Stimulated activated CD4-positive, alpha-beta T cell treated with anti-CD3 and anti-CD28 coated beads, Interleukin-1b, Interleukin-23, amount 100 ng/mL, for 1 hour (primary cell): ENCODE measurements at places on chromosomes 5 and 9.

- DNase-seq, result no peak
Measured at GRCh38 chr5:134735243-134735642, 3.1 kb upstream of the CAMLG start.

GRCh38 chr5:154196955-154197652, 6.6 kb downstream of the GALNT10 start:
- no peak for DNase-seq

DNA sequence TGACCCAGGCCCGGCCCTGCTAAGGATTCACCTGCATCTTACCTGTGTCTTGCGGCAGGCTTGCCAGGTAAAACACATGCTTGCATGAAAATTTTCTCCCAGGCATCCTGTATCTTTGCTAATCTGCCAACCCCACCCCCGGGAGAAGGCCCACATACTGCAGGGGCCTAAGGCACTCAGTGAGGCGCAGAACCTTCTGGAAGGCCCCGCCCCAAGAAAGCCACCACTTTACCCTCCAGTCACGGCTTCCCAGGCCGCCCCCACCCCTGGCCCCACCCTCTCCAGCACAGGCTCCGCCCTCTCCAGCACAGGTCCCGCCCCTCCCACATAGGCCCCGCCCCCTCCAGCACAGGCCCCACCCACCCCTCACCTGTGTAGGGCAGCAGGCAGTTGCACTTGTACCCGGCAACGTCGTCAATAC, 29.8 kb upstream of the SEC16A start:
- DNase-seq, result no peak

DNA sequence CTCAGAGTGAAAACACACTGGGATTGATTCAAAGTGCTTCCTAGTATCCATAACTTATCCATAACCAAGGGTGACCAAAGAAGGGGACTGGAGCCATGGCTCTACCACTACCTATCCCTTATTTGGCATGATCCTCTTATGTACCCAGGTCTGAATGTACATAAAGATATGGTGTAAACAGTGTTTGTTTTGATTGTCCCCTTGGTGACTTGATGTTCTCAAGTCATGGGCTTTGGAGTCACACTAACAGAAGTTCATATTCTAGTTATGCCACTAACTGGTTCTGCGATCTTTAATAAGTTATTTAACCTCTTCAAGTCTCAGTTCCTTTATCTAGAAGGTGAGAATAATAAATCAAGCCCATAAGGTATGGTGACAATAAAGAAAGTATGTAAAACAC, 283.4 kb upstream of the PTGER4 start:
- no peak for DNase-seq

GRCh38 chr9:101594796-101595195, at the start of gene PPP3R2:
Gene PPP3R2 (minus strand): TSS chr9:101594969. CDS start chr9:101594921, 48 bp downstream.
- no peak for DNase-seq

GRCh38 chr5:33338336-33339110, 102.2 kb upstream of the TARS1 start:
- no peak for DNase-seq

DNA sequence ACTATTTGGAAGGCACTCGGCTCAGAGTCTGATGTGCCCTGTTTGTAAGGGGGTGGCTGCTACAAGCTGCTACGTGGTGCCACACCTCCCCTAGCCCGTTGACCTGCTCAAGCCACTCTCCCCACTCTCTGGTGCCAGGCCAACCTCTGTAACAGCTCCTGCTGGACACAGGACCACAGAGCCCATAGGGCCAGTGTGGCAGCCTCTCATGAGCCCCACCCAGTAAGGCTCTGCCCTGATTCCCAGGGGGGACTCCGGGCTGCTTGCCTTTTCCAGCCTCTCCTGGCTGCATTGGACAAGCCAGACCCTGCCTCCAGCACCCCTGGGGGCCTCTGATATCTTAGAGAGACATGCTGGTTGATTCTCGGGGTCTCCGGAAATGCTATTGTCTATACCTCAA, 53.3 kb upstream of the ANGPTL2 start:
- no peak for DNase-seq

DNA sequence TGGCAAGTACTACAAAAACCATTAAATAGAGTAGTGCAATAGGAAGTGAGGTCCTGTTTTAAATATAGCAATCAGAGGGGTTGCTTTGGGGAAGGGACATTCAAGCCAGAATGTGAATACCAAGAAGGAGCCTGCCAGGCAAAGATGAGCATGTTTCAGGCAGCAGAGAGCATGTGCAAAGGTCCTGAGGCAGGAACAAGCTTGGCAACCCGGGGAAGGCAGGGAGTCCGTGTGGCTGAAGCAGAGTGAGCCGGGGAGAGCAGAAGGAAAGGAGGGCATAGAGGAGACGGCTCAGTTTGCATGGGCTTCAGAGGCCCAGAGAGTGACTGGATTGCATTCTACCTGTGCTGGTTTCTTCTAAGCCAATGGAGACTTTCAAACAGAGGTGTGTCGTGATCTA, 22.7 kb upstream of the CPLX2 start:
- no peak for DNase-seq

GRCh38 chr5:108945094-108945493, 197.4 kb downstream of the FER start:
- DNase-seq, result no peak

DNA sequence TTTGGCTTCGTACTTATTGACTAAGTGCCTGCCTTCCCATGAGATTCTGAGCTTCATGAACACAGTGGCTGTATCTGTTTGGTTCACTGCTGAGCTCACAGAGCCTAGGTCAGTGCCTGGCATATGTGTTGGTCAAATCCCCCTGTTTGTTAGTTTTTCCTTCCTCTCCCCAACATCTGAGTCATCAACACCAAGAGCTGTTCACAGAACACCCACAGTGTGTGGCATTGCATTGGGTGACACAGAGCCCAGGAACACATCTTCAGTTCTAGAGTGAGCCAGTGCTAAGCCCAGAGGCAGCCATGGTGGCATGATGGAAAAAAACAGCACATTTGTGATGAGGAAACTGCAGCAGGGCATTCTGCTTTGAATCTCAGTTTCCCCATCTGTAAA, 294.6 kb downstream of the SEC61B start:
- DNase-seq, result no peak

GRCh38 chr9:111983484-111983908, 86.9 kb downstream of the UGCG start:
- DNase-seq, result no peak

- DNase-seq, result no peak
Measured at GRCh38 chr9:112532427-112532826, 45.8 kb downstream of the KIAA1958 start.

GRCh38 chr5:120999550-120999949, 535.5 kb downstream of the PRR16 start:
- DNase-seq, result no peak

GRCh38 chr5:8098081-8098480, 229.1 kb downstream of the MTRR start:
- DNase-seq, result no peak

GRCh38 chr5:179118338-179118737, 58.2 kb downstream of the ZNF354C start:
- DNase-seq, result no peak

GRCh38 chr9:17090041-17090440, 44.8 kb upstream of the CNTLN start:
- DNase-seq, result no peak
